ENCODE measurements at places on chromosomes 1 and 21. TPM values are rescaled to one million over a fixed set of nuclear protein-coding genes. Genes with fewer than 3 reads are reported as not detected.

Gene HIVEP3
- total RNA-seq = 1.3 TPM

Gene EXTL1
- not detected for total RNA-seq

Gene OR2L3
- total RNA-seq = not detected

Gene PTAFR
- 0.47 TPM for total RNA-seq

GRCh38 chr1:93694819-93695218 is 13.2 kb upstream of the BCAR3 start:
- no peak for DNase-seq

DNA sequence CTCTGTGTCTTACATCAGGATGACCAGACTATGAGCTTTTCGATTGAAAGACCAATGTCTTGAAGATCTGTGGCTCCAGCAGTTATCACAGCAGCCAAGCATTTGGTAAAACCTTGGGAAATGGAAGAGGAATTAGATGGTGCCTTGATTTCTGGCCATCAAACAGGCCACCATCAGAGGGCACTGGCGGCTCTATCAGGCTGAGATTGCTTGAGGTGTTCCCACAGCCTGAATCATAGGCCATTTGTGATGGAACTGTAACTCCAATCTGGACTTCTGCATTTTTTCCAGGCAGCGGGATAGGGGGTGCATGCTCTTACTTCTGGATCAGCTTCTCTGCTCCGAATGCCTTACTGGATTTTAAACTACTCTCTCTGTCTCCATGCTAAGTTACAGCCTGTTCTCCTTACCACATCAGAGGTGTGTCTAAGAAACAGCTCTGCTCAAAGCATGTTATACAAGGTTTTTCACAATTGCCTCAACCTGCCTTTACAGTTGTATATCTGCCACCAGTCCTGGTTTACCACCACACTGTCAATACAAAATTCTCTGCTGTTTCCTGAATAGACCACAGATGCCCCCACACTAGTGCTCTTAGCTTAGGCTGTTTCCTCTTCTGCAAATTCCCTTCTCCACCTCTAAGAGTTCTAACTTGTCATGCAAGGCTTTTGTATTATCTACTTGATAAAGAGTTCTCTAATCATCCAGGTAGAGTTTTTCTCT is 180.9 kb downstream of the PTGER3 start:
- no peak for DNase-seq

DNA sequence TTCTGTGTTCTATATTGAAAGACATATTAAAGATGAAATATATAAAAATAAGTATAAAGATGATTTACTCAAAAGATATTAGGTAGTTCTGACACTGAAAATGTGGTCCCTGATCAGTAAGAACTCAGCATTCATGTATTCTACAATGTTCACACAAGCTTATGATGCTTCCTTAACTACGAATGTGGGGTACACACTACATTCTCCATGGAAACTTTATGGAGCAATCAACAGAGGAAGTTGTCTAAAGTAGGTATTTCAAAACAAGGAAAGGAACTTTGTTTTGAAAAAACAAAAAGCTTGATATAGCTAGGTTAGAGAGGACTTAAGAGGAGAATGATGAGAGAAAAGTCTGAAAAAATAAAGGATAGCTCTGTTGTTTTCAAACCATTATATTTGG is 119.7 kb upstream of the RGS18 start:
- no peak for DNase-seq

GRCh38 chr1:61277121-61277690 is 194.8 kb downstream of the NFIA start:
- no peak for DNase-seq

GRCh38 chr1:185813401-185813979 is 79.3 kb downstream of the HMCN1 start:
- no peak for DNase-seq

Measured in SJSA1 (cell line).